ENCODE measurements at places on chromosomes 1 and 21.

GRCh38 chr1:234840843-234841242 lies 230.9 kb upstream of the IRF2BP2 start:
- DNase-seq, result no peak

GRCh38 chr1:172246521-172247390 lies 173.7 kb upstream of the C1orf105 start:
- DNase-seq, result no peak

GRCh38 chr21:42582787-42583476 lies 69.3 kb downstream of the SLC37A1 start:
- DNase-seq, result no peak

DNA sequence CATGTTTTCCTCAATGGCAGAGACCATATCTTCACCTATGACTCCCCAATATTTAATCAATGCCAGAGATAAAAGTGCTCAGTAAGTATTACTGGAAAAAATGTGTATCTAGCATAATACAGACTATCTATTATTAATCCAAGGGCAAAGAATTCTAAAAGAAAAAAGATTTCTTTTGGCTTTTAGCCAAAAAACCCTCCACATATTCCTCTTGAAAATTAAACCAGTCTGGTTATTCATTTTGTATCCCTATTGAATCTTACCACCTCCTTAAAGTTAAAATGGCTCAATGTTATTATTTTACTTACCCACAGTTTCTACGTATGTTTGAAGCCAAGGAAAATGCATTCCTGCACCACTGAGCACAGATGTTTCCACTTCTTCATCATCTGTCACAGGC lies 1.6 kb downstream of the TAF1A start:
- no peak for DNase-seq

- DNase-seq, result no peak
Observed at GRCh38 chr1:174680101-174680500, 232.3 kb downstream of the GPR52 start.

GRCh38 chr1:12634696-12635202 lies 9.1 kb upstream of the AADACL4 start:
- no peak for DNase-seq

- DNase-seq, result no peak
Observed at GRCh38 chr1:70220015-70220414, 1.2 kb upstream of the SRSF11 start.

GRCh38 chr1:153202006-153202405 lies 1.2 kb upstream of the LELP1 start:
- no peak for DNase-seq

DNA sequence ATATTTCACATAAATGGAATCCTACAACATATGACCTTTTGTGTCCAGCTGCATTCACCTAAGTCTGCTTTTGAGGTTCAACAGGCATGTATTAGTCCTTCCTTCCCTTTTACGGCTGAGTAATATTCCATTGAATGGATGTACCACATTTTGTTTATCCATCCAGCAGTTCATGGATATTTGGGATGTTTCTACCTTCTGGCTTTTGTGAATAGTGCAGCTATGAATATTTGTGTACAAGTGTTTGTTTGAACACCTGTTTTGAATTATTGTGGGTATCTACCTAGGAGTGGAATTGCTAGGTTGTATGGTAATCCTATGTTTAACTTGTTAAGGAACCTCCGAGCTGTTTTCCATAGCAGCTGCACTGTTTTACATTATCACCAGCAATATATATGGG lies 62.3 kb upstream of the DESI2 start:
- DNase-seq, result no peak

GRCh38 chr1:51488372-51489050 lies 30.6 kb downstream of the EPS15 start:
- no peak for DNase-seq

GRCh38 chr1:58844176-58844575 lies 60.3 kb upstream of the JUN start:
- DNase-seq, result no peak

GRCh38 chr1:42807056-42807668 lies 9.8 kb upstream of the ERMAP start:
- no peak for DNase-seq

- no peak for DNase-seq
Observed at GRCh38 chr1:165887877-165888551, 60.6 kb downstream of the UCK2 start.

DNA sequence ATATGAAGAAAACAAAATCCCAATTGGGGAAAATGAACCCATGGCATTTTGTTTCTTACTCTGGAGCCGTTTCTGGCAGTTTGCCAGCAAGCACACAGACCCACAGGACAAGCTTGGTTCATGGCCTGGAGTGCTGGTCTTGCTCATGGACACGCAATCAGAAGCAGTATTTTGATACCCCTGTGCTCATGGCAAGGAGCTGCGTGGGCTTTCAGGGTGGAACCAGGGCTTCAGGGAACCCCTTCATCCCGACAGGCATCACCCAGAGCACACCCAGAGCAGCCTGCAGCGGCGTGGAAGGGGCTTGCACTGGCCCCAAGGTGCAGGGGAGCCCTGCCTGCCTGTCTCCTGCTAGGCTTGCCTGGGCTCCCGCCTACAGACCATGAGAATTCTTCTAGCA lies 45.4 kb upstream of the PCBP3 start:
- no peak for DNase-seq

DNA sequence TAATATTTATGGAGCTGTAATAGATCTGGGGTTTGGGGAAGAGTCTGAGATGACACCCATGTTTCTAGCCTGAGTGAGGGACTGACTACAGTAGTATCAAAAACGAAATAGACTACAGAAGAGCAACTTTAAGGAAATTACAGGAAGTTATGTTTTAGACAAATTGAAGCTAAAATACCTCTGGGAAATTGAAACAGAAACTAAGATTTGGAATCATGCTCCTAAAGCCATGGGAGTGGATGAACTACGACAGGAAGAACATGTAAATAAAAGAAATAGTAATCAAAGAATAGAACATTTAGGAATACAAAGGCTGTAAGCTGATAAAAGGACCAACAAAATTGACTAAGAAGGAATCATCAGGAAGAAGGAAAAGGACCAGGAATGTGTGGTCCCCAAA lies 68.9 kb downstream of the KIAA0319L start:
- no peak for DNase-seq

DNA sequence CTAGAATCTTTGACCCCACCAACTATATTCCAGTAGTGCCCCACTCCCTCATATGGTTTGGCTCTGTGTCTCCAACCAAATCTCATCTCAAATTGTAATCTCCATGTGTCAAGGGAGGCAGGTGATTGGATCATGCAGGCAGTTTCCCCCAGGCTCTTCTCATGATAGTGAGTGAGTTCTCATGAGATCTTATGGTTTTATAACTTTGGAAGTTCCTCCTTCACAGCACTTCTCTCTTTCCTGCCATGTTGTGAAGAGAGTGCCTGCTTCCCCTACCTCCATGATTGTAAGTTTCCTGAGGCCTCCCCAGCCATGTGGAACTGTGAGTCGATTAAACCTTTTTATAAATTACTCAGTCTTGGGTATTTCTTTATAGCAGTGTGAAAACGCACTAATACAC lies 7.7 kb upstream of the SAMD13 start:
- DNase-seq, result no peak

DNA sequence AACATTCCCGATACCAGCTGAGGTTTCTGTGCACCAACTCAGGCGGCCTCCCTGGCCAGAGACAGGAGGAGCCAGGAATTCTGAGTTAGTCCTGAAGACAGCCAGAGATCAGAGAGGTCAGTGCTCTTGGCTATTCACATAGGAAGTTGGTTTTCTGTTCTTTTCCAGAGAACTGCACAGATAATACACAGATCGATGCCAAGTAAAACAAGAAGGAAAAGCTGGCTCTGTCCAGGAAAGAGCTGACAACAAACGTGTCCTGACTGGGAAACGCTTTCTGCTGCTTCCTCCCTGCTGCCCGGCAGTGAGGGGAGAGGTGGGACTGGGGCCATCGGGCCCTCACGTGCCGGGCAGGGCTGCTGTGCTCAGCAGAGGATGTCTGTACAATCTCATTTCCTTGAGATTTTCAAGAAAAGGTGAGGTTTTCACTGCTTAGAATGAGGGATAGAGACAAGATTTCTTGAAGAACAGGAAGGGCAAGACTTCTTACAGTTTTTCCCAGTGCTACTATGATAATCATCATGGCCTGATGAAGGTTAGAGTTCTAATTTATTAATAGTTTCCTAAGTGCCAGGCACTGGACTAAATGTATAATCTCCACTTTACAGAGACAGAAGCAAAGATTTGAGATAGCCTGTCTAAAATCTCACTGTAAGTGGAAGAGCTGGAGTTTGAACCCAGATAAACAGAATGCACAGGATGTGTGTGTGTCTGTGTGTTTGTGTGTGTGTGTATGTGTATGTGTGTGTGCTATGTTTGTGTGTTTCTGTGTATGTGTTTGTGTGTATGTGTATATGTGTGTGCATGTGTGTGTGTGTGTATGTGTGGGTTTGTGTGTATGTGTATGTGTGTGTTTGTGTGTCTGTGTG lies 211.0 kb upstream of the RAB4A start:
- no peak for DNase-seq

DNA sequence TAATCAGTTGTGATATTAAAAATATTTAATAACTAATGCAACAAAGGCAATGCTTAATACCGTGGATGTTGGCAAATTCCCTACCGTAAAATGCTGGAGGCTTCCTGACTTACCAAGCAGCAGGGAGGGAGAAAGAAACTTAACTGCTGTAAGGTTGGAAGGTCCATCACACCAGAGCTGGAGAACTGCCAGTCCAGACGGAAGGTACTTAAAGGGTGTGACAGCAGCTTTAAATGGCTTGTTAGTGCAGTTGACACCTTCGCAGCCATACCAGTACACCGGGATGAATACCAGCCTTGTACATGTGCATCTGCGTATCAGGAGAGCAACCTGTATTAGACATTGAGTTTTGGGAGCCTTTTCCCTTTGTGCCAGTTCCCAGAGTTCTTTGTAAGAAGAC lies 269.5 kb upstream of the NCAM2 start:
- no peak for DNase-seq
